ENCODE measurements at places on chromosomes 1 and 21.
A peak's percentile ranks its signal among the peaks of the same experiment; 100 is the strongest.

GRCh38 chr1:202264726-202265125 lies 71.1 kb downstream of the LGR6 start:
- no peak for DNase-seq

- no peak for DNase-seq
These were observed 138.1 kb upstream of the KIF26B start for GRCh38 chr1:245016700-245017099.

- DNase-seq: no peak
These were observed 31.4 kb upstream of the PKP1 start for GRCh38 chr1:201251851-201252430.

DNA sequence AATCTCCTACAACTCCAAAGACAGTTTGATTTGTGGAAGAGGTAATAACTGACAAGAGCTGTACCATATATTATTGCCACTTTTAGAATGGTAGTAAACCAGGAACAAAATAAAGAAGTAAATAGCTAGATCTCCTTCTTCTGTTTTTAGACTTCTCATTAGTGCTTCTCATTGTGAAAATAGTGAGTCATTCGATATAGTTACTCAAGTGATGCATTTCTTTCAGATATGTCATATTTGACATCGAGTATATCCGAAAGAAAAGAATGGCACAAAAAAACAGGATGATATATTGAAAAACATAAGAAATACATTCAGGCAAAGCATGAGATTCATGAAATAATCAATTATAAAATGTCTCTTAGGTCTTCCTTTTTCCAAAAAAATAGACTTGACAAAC lies 1346.1 kb downstream of the BRINP3 start:
- DNase-seq: no peak

DNA sequence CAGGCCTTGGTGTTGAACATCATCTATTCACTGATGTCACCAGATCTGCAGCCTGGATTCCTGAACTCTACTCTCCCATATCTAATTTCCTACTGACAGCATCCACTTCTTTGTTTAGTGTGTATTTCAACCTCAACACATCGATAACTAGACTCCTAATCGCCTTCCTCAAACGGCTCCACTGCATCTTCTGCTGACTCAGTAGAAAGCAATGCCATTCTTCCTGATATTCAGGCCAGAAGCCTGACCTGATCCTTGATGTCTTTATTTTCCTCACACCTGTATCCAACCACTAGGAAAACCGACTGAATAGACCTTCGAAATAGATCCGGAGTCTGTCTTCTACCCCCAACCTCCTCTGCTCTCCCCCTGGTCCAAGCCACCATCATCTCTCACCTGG lies 466.9 kb downstream of the PCP4 start:
- DNase-seq: no peak

DNA sequence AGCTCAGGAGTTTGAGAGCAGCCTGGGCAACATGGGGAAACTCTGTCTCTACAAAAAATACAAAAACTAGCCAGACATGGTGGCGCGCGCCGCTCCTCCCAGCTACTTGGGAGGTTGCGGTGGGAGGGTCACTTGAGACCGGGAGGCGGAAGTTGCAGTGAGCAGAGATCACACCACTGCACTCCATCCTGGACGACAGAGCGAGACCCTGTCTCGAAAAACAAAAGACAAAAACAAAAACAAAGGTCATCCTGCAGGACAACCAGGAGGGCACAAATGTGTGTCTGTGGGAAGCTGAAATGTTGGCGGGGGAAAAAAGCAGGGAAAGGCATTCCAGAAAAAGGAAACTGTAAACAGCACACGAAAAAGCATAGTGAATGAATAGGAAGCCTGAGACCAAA lies 104.1 kb upstream of the HNRNPU start:
- no peak for DNase-seq

- no peak for DNase-seq
These were observed 131.8 kb downstream of the ACTL8 start for GRCh38 chr1:17886838-17887441.

GRCh38 chr1:167899253-167899681 lies 14.7 kb downstream of the ADCY10 start:
- no peak for DNase-seq

DNA sequence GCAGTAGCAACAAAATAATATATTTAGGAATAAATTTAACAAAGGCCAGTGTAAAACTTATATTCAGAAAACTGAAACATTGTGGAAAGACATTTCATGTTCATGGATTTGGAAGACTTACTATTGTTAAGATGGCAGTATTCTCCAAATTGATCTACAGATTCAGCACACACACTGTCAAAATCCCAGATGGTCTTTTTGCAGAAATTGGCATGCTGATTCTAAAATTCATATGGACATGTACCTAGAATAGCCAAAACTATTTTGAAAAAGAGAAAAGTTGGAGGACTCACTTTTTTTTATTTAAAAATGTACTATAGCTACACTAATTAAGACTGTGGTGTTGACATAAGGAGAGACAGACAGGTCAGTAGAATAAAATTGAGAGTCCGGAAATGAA lies 32.0 kb upstream of the SH3D21 start:
- no peak for DNase-seq

DNA sequence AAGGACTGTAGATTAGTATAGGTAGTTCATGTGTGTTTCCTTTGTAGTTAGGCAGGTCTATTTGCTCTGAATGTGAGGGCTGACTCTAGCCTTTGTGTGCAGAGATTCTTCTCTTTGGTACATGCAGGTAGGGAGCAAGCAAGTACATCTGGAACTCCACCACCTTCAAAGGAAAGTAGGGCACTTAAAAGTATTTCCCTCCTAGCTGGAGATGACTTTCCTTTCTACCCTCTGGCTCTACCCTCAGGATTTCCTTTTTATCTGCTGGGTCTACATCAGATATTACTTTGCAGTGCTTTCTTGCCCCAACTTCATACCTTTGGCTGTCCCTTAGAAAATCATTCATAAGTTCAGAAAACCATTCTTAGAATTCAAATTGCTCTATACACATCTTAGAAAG lies 91.7 kb upstream of the HIVEP3 start:
- no peak for DNase-seq

GRCh38 chr1:159197561-159198557 lies 6.8 kb upstream of the ACKR1 start:
- DNase-seq: peak; percentile 43

DNA sequence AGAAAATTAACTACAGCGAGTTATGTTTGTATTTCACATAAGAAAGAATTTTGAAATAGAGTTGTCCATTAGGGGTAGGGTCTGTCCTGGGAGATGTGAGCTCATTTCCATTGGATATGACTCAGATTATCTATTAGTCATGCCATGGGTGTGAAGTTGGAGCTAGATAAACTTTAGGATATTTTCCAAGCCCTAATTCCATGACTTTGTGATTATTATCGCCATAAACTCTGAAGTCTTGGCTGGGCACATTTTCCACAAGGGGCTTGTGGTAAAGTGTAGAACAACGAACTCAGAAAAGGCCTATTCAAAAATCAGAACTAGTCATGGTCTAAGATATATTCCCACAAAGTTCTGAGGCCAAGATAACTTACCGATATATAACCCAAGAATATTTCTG lies 396.6 kb downstream of the DPYD start:
- no peak for DNase-seq

- no peak for DNase-seq
These were observed 8.2 kb upstream of the KCNA3 start for GRCh38 chr1:110682898-110683297.

GRCh38 chr1:31725777-31726535 lies 22.1 kb upstream of the COL16A1 start:
- no peak for DNase-seq

DNA sequence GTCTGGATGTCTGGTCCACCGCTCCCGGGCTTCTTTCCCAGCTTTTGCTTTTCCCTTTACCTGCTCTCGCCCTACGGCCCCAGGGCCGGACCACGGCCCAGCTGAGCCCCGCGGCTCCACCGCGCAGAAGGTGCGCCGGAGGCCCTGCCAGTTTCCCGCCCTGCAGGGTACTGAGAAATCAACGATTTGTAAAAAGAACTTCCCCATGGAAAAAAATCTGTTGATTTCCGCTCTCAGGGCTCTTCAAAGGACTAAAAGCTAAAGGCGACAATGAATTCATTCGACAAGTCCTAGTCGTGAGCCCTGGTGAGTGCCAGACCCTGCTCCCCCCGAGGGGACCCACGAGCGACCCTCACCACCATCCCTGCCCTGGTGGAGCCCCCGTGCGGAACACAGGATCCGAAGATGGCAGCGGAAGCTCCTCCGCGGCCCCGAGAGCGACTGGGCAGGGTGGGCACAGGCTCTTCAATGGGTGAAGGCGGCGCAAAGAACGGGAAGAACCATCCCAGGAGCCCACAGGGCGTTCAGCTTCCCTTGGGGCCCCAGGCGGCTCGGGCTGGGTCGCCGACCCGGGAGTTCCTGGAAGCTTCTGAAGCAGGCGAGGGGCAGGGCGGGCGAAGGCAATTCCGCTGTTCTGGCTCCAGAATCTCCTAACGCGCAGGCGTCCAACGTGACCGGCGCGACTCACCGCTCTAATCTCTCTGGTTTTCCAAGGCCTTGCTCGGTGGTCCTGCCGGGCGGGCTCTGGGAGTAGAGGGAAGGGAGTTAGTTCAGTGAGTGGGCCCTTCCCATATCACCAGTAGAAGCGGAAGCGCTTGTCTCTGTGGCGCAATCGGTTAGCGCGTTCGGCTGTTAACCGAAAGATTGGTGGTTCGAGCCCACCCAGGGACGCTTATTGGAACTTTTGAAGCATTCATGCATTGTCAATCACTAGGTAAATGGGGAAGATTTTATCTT lies 6.6 kb upstream of the RNU1-2 start:
- peak; percentile 75 for DNase-seq

DNA sequence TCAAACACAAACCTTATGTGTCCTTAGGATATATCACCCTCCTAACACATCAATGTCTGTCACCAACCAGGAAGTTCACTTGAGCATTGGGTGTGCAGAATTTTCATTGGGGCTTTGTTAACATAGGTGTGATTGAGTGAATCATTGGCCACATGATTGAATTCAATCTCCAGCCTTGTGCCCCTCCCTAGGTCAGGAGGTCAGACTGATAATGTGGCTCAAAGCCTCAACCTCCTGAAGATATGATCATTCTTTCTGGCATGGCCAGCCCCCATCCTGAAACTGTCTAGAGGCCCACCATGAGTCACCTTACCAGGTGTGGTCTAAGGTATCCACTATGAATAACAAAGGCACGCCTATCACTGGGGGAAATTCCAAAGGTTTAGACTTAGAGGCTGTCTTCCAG lies 90.1 kb downstream of the PKN2 start:
- peak; percentile 70 for DNase-seq

DNA sequence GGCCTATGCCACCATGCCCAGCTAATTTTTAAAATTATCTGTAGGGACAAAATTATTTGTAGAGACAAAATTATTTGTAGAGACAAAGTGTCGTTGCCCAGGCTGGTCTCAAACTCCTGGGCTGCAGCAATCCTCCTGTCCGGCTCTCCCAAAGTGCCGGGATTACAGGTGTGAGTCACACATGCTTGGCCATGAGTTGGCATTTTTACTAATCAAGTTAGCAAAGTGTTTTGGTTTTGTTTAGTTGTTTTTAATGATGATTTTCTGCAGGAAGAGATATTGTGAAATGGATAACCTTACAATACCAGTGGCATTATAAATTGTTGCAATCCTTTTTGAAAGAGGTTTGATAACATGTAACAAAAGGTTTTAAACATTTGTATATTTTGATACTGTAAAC lies 65.3 kb upstream of the MAGI3 start:
- DNase-seq: no peak

- DNase-seq: peak; percentile 81
These were observed 61.8 kb upstream of the NBL1 start for GRCh38 chr1:19582318-19582717.

DNA sequence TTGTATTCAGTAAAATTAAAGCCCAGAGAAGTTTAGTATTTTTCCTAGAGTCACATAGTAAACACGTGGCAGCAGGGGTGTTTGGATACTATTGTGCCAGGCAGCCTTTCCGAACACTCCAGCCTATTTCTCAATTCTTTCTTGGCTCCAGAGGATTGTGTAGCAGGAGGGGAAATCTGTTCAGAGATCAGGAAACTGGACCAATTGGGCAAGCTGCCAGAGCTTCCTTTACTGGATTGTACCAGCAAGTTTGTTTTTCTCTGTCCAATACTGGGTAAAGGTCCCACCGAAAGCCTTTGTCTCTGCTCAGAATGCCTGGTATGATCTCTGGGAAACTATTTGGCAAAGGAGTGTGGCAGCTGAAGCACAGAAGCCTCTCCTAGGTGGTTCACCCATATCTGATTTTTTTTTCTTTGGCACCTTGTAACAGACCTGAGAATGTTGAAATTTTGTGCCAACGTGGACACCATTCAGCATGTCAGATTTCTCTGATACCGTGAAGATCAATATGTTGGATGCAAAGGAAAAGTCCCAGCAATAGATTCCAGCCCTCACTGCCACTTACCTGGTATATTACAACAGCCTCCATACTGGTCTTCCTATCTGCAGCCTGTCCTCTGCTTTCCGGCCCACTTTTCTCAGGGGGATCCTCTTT lies 126.2 kb downstream of the FGGY start:
- DNase-seq: no peak

DNA sequence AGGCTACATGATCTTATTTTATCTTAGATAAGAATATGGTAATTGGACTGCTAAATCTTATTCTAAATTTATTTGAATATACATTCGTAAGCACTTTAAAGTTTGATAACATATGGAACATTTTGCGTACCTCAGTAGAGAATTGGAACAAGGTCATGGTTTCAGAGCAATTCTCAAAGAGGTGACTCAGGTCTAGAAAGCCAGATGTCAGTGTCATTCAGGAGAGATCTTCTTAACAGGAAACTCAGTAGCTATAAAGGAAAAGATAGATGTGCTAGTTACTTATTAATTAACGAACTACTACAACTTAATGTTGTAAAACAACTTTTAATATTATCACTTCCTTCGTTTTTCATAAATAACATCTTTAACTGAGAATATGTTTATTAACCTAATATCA lies 142.5 kb downstream of the USP25 start:
- no peak for DNase-seq

- DNase-seq: no peak
These were observed 43.3 kb downstream of the SLC37A1 start for GRCh38 chr21:42556960-42557359.

- no peak for DNase-seq
These were observed 2.7 kb upstream of the KIAA0040 start for GRCh38 chr1:175195281-175195680.

DNA sequence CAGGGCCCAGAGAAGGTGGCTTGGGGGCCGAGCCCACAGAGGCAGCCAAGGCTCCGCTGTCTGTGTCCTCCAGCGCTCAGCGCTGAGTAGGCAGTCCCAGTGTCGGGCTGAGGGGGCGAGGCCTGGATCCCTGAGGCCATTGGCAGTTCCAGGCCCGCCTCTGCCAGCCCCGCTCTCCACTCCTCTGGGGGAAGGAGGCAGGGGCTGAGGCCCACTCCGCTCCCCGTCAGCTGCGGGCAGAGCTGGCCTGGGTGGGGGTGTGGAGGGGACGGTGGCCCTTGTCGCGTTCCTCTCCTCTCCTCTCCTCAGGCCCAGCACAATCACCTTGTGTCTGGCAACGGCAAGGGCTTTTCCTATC lies 132.8 kb downstream of the CASZ1 start:
- no peak for DNase-seq

DNA sequence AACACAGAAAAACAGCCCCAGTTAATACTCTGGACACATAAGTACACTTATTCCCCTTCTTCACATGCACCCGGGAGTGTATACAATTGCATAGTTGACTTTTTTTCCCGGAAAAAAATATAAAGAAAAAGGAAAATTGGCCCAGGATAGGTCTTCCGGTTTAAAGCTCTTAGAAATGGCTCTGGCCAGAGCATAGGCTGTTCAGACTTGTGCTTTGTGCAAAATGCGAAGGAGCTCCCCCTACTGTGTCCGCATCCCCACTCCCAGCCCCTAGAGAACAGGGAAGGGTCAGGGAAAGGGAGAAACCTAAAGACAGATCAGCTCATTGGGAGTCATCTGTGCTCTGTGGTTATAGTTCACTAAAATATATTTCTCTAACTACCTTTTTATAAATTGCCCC lies 5.5 kb upstream of the MTMR11 start:
- DNase-seq: no peak
